Umbilical cord (tissue), 2 donors: ENCODE measurements at places on chromosomes 3 and 15.

DNA sequence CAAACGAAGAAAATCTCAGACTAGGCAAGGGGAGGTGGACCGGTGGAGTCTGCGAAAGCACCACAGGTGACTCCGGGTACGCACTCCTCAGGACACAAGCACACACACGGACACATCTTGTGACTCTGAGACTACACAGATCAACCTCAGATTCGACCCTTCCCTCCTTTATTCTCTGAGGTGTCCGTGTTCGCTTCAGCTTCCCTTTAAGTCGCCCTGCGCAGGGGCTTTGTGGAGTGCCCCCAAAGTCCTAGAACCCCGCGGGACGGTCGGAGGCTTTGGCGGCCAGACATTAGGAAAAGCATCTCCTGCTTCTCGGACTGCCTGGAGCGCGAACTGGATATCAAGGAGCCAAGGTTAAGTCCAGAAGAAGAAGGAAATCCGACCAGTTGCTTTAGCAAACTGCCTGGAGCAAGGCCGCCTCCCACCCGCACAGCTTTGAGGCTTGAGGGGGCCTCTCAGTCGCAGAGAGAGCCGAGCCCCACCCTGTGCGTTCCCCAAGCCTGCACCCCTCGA lies 730 bp downstream of the DGKG start:
- DNase-seq = no peak

DNA sequence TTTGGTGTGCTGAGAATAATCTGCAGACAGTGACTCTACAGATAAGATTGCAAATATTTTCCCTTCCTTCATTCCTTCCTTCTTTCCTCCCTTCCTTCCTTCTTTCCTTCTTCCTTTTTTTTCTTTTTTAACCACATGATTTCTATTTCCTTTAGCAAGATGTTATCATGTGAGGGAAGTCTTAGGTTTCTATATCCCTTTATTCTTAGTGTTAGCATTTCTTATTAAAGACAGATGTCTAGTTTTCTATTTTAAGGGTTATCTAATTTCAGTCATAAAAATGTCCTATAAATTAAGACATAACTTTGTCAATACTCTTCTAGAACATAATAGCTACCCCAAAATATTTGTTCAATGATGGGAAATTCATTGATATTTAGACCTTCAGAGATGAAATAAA lies 470.9 kb downstream of the LPP start:
- no peak for DNase-seq

DNA sequence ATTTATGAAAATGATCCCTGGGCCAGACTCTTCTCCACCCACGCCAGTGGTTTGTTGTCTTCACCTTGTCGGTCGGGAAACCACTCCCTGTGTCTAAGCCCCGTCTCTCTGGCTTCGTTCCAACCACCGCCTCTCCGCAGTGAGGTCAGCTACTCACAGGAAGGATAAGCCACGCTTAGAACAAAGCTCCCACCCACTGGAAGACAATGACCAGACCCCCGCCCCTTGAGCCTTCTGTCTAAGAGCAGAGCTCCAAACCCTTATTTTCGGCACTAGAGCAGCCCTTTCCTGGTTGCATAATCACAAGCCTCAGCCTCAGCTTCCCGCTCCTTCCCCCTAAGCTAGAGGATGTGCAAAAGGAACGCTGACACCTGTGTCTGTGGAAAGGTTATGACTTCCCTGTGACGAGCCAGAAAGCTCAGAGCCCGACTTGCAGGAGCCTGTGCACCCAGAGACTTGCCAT lies 114.9 kb upstream of the MEF2A start:
- peak; percentile 90 for DNase-seq

DNA sequence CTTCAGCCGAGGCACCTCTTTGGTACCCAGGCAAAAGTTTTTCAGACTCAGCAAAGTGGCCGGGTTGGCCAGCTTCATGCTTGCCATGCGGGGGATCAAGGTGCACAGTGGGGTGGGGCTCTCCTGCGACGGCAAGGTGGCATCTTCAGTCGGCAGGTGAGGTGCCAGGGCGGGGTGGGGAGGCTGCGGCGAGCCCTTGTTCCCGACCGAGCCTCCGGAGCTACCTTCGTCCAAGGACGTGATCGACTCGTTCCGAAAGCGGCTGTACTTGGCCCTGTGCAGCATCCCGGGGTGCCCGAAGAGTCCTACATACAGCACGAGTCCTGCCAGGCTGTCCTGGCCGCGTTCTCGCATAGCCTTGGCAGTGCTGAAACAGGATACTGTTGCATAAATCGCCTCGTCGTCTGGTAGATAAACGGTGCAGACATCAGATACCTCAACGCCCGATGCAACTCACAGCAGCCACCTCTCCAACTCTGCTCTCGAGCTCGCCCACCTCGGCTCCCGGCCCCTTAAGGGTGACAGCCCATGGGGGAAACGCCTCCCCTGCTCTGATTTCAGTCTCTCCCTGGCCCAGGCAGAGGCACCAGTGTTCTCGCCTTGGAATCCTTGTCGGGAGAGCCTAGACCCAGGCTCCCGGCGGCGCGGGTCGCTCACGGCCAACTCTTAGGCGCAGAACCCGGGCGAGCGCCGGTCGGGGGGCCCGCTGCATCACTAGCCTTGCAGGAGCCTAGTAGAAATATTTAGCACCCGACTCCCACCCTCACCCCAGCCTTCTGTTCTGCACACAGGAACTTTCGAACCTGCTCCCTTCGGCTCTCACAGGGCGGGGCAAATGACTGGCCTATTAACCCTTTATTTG lies 826 bp downstream of the SHC4 start:
- peak; percentile 47 for DNase-seq

DNA sequence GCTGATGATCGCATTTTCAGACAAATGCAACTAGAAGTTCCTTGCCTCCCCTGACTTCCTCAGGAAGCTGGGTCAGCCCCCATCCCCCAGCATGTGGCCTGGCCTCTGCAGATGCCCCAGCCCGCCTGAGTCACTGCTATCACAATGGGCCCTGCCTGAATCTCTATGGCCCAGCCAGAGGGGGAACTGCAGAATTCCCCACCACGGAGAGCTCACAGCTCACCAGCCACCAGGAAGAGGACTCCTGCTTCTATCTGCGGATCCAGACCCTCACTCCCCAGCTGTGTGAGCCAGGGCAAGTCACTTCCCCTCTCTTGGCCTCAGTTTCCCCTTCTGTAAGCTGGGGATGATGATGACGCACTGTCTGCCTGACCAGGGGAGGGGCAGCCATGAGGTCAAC lies 6.9 kb downstream of the PLXND1 start:
- no peak for DNase-seq

DNA sequence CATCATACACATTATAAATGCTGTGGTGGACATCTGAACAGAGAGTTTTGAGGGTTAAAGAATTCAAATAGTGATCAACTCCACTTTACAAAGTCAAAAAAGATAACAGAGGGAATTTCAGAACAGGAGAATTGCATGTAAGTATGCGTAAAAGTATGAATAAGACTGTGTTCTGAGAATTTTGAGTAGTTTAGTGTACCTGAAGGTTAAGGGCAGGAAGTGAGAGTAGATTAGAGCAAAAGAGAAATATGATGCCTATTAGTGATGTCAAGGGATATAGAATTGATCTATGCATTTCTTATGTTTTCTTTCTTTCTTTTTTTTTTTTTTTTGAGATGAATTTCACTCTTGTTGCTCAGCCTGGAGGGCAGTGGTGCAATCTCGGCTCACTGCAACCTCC lies 53.1 kb downstream of the TP63 start:
- DNase-seq = no peak

GRCh38 chr3:158102242-158103080 lies 3.8 kb downstream of the SHOX2 start:
- no peak for DNase-seq

DNA sequence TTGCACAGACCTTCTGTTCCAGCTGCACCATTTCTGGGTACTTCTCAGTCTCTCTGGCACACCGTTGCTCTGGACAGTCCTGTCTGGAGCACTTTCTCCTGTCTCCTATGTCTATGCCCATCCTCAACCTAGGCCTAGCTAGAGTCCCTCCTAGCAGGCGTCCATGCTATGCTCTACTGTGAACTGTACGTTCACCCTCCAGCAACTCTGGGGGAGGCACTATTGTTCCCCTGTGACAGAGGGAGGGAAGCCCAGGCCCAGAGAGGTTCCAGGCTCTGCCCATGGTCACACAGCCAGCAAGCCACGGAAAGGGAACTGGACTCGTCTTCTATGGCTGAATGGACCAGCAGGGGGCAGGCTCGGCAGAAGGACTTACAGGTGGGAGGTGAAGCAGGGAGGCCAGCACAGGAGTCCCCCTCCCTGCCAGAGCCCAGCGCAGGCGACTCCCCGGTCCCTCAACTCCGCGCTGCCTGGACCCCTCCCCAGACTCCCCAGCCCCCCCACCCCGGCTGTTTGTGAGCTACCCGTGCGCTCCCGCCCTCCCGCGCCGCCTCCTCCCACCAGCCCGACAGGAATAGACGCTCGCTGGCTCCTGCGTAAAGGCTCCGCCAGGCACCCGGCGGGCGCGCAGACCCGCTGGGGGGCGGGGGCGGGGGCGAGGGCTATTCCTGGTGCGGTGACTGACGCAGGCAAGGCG lies 1.7 kb upstream of the LINGO1 start:
- no peak for DNase-seq

- DNase-seq = no peak
Observed at GRCh38 chr3:143109861-143110260, 9.7 kb upstream of the CHST2 start.

GRCh38 chr3:171690281-171690680 lies 120.0 kb downstream of the PLD1 start:
- DNase-seq = no peak

GRCh38 chr3:54999811-55000210 lies 72.0 kb upstream of the LRTM1 start:
- peak; percentile 62 for DNase-seq

GRCh38 chr3:148459931-148460513 lies 237.7 kb upstream of the AGTR1 start:
- no peak for DNase-seq

GRCh38 chr3:111807826-111808225 lies 51.2 kb upstream of the PHLDB2 start:
- DNase-seq = no peak

DNA sequence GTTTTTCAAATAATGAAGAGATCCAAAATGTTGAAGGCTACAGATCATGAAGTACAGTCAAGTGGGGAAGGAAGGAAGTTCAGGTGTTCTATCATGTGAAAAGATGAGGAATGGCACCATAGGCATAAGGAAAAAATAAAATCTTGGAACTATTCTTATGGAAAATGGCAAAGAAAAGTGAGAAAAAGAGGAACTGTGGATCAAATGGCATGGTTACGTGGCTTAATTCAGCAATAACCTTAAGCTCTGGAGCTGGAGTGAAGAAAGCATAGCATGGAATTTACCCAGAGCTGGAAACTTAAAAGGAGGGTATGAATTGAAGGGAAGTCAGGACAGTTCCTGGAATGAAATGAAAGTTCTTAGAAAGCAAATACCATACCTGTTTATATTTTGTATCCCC lies 14.4 kb downstream of the ETFA start:
- DNase-seq = no peak

GRCh38 chr15:74038707-74039655 lies 43.4 kb downstream of the GOLGA6A start:
- DNase-seq = peak; percentile 97

DNA sequence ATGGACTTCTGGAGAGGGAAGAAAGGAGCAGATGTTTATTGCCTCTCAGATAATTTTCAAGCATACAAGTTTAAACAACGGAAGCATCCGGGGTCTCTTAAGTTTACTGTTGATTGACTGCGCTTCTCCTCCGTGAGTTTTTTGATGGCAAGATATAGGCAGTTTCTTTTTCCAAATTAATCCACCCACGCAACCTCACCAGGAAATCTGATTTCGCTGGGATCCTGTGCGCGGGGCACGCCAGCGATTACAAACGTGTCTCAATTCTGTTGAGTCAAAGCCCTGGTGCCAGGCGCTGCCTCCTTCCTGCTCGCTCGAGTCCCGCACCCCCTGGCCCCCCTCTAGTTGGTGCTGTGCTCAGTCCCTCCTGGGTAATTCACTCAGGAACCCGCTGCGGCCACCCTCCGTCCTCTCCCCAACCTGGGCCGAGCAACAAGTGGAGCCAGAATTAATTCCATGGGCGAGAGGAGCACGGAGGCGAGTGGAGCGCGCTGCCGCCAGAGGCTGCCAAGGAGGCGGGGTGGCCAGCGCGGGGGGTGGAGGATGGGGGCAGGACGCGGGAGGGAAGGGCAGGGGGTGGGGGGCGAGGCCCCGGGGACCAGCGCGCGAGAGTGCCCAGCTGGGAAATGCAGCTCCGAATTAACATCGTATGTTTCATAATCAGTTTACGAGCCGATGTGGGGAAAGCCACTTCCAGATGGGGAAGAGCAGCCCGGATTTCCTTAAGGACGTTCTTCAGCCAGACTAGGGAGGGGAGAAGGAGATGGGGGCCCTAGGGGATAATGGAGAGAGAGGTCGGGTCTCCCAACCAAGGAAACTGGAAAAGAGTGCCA lies 6.0 kb downstream of the WNT5A start:
- DNase-seq = peak; percentile 24

DNA sequence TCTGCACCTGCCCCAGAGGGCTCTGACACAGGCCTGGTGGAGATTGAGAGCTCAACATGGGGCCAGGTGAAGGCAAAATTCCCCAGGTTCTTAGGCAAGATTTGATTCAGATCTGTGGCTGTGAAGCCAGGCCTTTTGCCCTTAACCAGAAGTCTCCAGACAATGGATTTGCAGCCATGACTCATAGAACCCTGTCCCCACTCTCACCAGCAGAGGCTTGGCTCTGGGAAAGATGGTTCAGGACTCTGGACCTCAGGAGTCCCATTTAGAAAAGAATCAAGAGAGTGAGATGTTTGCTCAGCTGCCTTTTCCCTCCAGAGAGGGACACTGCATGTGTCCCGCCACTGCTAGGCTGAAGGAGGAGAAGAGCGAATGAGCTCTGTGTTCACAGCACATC lies 361.4 kb upstream of the ICE2 start:
- peak; percentile 3 for DNase-seq

DNA sequence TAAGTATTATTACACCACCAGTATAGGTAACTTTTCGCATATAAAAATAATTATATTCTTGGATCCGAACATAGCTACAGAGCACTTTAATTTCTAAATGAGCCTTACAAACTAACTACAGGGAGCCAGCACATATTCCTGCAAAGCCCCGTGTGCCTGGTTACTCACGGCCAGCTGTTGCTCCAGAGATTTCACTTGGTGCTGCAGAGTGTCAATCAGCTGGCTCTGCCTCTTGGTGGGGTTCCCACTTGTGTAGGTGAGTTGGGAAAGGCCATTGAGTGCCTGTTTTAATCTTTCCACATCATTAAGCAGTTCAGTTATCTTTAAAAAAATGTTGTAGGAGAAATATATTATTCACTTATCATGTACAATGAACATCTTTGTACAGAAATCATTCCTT lies 98.9 kb downstream of the UACA start:
- DNase-seq = no peak

DNA sequence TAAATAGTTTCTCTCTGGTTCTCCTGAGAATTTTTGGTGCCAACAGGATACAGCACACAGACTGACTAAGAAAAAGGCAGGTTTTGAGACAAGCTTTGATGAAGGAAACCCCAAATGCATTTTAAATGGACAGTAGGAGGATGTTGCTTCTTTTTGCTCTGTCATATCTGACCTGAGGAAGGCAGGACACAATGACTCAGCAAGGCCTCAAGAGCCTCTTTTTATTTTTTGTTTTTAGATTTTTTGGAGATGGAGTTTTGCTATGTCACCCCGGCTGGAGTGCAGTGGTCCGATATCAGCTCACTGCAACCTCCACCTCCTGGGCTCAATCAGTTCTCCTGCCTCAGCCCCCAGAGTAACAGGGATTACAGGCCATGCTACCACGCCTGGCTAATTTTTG lies 16.9 kb upstream of the KNG1 start:
- no peak for DNase-seq

GRCh38 chr3:58037141-58037910 lies 29.1 kb downstream of the FLNB start:
- DNase-seq = no peak

- no peak for DNase-seq
Observed at GRCh38 chr15:39131609-39132008, 449.3 kb upstream of the THBS1 start.

- DNase-seq = no peak
Observed at GRCh38 chr3:111956995-111957734, 21.7 kb upstream of the ABHD10 start.
